ENCODE measurements at places on chromosomes 12 and 14.

- no peak for DNase-seq
These were observed 244.8 kb downstream of the TMTC2 start for GRCh38 chr12:82931349-82932116.

GRCh38 chr14:102630405-102630804 lies 38.0 kb downstream of the RCOR1 start:
- DNase-seq, result no peak

GRCh38 chr14:61472801-61473376 lies 151.5 kb downstream of the PRKCH start:
- peak; percentile 68 for DNase-seq

- no peak for DNase-seq
These were observed 1.4 kb downstream of the PRKD1 start for GRCh38 chr14:29926228-29926627.

GRCh38 chr14:98700748-98701147 lies 571.2 kb downstream of the BCL11B start:
- no peak for DNase-seq

- DNase-seq, result peak; percentile 62
These were observed 190.0 kb upstream of the C14orf180 start for GRCh38 chr14:104389326-104390220.

DNA sequence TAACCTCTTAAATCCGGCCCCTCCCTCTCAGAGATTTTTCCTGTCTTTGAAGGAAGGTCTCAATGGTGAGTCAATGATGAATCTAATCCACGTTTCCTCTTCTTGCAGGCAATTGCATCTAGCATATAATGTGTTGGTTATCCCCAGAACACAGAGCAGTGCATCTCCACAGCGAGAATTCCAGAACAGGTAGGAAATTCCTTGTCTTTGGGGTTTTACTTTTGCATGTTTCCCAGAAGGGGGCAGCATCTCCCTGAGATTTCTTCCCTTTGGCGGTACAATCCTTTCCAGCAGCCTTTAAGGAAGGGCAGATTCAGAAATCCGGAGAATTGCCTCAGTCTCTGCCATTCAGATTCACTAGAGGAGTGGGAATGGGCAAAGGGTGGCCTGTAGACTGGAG lies 128.0 kb downstream of the KCNA5 start:
- no peak for DNase-seq

- peak; percentile 70 for DNase-seq
These were observed 20.4 kb downstream of the CCDC88C start for GRCh38 chr14:91396959-91397815.

DNA sequence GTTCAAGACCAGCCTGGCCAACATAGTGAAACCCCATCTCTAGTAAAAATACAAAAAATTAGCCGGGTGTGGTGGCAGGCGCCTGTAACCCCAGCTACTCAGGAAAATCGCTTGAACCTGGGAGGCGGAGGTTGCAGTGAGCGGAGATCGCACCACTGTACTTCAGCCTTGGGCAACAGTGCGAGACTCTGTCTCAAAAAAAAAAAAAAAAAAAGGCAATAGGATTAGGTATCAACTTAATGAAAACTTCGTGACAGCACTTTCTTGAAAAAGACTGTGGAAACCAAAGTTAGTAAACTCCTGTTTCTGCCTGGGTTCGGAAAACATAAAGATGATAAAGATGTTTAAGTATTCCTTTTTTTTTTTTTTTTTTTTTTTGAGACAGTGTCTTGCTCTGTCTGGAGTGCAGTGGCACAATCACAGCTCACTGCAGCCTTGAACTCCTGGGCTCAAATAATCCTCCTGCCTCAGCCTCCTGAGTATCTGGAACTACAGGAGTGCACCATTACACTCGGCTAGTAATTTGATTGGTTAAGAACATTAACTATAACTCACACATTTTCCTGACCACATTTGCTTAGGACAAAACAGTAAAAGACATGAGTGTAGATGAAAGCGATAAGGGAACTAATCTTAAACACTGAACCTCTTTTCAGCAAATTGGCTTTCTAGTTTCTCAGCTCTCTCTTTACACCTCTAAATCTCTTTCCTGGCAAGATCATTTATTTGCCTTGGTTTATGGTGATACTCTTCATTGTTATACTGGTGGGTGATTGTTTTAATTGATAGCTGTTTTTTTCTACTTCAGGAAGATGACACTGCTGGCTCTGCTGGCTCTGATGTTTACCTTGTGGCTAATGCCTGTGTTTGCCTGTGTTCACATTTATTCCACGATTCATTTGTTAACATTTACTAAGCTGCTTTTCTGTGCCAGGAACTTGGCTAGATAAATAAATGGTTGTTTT lies 15.8 kb downstream of the HIF1A start:
- no peak for DNase-seq

DNA sequence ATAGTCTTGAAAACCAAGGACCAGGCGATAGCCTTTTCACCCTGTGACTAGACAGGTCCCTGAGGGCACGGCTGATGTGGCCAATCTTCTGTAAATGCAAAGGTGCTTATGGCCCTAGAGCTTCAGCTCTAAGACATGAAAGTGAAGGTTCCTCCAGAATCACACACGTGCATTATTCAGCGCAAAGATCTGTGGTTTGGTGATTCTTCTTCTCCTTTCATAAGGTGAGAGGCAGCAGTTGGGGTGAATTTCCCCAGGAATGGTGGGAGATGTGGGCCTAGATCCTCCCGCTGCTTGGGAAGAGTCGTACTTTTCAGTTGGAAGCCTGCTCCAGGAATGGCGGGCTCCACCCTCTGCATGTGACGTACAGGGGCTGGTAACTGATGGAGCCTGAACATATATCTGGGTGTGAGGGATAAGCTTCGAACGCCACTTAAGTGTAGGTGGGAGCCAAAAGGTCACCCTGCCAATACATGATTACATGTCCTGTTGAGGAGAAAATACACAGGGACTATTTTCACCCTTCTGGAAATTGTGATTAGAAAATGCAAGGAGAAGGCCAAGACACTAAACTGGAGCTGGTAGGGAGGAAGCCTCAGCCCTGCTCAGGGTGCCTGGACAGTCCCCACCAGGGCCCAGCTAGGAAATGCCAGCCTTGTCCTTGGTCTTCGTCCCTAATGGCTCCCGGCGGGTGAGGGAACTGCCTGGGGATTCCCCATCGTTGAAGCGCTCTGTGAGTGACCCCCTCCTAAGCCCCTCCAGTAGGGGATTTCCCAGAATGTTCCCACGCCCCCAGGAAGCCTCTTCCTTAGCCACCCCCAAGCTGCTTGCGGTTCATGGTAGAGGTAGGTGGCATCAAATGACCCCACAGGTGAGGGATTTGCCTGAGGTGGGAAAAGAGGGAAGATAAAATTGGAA lies 17.6 kb downstream of the BATF start:
- DNase-seq, result peak; percentile 79

GRCh38 chr14:103725001-103725682 lies 9.5 kb downstream of the ZFYVE21 start:
- DNase-seq, result no peak

DNA sequence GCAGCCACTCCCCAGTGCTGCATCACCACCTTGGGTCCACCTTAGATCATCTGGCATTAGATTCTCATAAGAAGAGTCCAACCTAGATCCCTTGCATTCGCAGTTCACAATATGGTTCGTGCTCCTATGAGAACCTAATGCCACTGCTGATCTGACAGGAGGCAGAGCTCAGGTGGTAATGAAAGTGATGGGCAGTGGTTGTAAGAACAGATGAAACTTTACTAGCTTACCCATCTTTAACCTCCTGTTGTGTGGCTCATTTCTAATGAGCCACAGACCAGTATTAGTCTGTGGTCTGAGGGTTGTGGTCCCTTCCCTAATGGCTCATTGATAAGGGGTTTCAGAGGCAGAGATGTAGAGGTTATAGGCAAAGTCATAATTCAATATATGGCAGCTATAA lies 615.9 kb upstream of the MIS18BP1 start:
- no peak for DNase-seq

GRCh38 chr12:46470975-46471374 lies 98.4 kb upstream of the SLC38A2 start:
- no peak for DNase-seq

GRCh38 chr14:28303248-28303647 lies 463.3 kb upstream of the FOXG1 start:
- no peak for DNase-seq

- DNase-seq, result no peak
These were observed 80.4 kb downstream of the VWF start for GRCh38 chr12:6044082-6044481.

GRCh38 chr12:51329742-51330141 lies 5.8 kb upstream of the BIN2 start:
- DNase-seq, result no peak

- DNase-seq, result no peak
These were observed 211.1 kb upstream of the RGS6 start for GRCh38 chr14:71720978-71721624.

DNA sequence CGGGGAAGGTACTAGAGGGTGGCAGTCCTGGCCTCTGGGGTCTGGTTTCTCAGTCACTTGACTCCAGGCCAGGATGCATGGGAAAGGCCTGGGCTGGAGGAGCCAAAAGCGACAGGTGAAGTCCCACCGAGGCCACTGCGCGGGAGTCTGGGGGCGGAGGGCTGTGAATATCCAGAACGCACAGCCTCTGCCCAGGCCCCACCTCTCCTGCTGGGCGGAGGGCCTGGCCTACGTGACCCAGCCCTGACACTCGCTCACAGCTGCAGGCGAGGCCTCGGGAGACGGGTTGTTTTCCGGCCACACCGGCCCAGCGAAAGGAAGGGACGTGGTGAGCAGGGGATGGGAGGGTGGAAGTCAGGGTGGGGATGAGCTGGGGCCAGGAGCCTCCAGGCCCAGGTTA lies 91.2 kb downstream of the RFLNA start:
- no peak for DNase-seq

GRCh38 chr12:104329707-104330532 lies 26.4 kb downstream of the EID3 start:
- DNase-seq, result no peak

DNA sequence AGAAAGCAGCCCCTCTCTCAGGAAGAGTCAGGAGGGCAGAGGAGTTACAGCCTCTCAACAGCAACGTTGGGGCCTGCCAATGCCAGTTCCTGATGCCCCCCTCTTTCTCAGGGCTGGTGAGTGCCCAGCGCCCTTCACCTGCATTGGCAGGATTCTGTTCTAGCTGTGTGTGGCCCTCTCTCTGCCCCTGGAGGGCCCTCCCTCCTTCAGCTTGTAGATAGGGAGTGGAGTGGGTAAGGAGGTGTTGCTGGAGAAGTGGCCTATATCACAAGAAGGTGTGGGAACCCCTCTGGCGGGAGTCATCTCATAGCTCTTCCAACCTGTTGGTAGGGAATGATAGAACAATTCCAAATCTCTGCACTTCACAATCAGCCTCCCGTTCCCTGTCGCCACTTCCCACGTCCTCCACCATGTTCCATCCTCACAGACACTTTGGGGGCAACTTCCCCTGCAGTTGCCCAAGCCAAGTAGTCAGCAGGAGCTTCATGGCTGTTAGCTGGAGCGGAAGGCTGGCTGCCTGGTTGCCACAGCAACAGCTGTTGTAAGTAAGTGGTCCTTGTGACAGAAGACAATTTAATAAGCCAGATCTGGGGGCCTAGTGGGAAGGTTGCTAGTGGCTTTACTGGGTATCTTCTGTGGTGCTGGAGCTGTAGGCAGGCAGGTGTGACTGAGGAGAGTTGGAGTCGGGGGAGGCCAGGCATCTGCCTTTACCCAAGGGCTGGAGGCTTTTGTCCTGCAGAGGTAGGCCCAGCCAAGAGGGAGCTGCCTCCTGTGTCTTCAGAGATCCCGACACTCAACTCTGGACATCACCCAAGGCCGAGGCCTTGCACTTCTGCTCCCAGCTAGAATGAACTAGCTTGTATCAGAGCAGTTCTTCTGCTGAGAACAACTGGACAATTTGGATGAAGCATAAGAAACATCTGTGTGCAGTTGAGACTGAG lies 38.4 kb downstream of the GALNT16 start:
- DNase-seq, result no peak

GRCh38 chr12:85424581-85425348 lies 144.7 kb downstream of the ALX1 start:
- no peak for DNase-seq

Measured in CD4-positive, alpha-beta T cell treated with Interleukin-21 for 1 hour (primary cell).